ENCODE measurements at places on chromosomes 7 and 10. TPM values are rescaled to one million over a fixed set of nuclear protein-coding genes. Genes with fewer than 3 reads are reported as not detected.

Gene VWDE
- total RNA-seq = 0.13 TPM

Gene MYO1G
- total RNA-seq = 0.13 TPM

Gene IFIT1B
- under 0.01 TPM for total RNA-seq

Gene MYL10
- not detected for total RNA-seq

Gene DPYSL4
- total RNA-seq = 12.3 TPM

Gene CFAP69
- total RNA-seq = 3.5 TPM

Gene PRSS2
- 2.9 TPM for total RNA-seq

Gene TAS2R4
- 0.88 TPM for total RNA-seq

Gene CDHR1
- total RNA-seq = not detected

Gene PAX4
- total RNA-seq = not detected

Gene CYP26A1
- not detected for total RNA-seq

Gene ACSM6
- total RNA-seq = not detected

Gene PNLIPRP3
- total RNA-seq = under 0.01 TPM

Gene GFRA1
- total RNA-seq = 5.2 TPM

Gene SKAP2
- 27.4 TPM for total RNA-seq

Gene HTR7
- 8.5 TPM for total RNA-seq

Gene TMEM209
- total RNA-seq = 14.5 TPM

Gene FGF8
- total RNA-seq = not detected

Gene GPC2
- total RNA-seq = 3.1 TPM

Gene ERVW-1
- not detected for total RNA-seq

Gene NPC1L1
- total RNA-seq = 0.24 TPM

Gene MNX1
- total RNA-seq = not detected
